Natural killer cell treated with Interleukin-12 subunit alpha and Interleukin-12 subunit beta and Interleukin-15 and Interleukin-18, amount 100 ng/mL, for 72 hours (primary cell): ENCODE measurements at places on chromosomes 5 and 9.

DNA sequence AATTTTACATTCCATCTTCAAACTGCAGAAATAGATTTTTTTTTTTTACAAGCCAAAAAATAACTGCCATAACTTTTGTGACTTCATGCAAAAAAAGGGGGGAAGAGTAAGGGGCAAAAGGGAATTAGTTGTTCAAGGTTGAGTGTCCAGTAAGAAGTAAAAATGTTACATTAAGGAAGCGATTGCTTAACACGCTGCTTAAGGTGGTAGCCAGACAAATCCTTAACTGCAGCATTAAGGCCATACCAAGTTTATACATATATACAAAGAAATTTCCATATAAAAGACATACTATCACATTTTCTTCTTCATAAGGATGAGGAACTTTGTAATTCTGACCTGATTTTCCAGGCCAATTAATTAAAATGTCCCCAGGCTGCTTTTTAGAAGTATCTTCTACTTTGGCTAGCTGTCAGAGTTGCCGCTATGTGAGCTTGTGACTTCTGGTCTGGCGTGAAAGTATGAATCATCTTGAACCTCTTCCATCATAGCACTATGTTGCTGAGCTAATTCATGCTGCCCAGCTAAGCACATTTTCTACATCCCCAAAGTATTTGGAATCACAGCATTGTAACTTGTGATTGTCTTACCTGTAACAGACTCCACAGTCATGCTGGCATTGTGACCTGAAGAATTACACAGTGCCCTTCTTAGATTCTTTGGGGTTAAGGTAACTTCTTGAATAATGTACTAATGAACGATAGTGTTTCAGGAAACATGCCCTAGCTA is 40.0 kb downstream of the G3BP1 start:
- H3K4me1 ChIP-seq, result peaks cover 11% of the 10 kb centered on the region
- no peak overlapping the region for H3K4me3 ChIP-seq
- peaks cover 35% of the 10 kb centered on the region for H3K36me3 ChIP-seq
- H3K27ac ChIP-seq, result no peak overlapping the region
- no peak for DNase-seq
- no peaks in the 10 kb centered on the region for H3K27me3 ChIP-seq

DNA sequence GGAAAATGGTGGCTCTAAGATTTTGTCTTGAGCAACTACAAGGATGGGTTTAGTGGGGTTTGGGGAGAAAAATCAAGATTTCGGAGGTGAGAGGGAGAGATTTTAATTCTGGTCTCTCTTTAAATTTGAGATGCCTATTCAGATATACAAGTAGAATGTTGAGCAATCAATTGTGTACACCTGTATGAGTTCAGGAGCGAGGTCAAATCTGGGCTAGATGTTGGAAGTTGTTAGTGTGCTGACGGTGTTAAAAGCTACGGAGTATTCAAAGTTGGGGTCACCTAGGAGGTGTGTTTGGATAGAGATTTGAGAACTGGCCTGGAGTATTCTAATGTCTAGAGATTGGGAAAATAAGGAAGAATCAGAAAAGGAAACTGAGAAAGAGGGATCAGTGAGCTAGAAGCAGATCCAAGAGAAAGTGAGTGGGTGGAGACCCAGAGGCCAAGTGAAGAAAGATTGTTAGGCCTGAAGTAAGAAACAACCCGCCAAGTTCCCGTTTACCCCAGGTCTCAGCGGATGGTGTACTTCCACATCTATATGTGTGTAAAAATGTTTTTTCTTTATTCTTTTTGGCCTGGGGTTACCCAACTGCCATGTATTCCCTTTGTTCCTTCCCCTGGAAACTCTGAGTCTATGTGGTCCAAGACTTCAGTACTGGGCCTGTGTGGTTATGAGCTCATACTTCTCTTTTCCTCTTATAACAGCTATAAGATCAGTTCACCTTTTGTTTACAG is 11.9 kb upstream of the ARHGAP26 start:
- H3K4me3 ChIP-seq, result no peak overlapping the region
- H3K36me3 ChIP-seq, result no peaks in the 10 kb centered on the region
- no peaks in the 10 kb centered on the region for H3K27me3 ChIP-seq
- H3K4me1 ChIP-seq, result peaks cover 23% of the 10 kb centered on the region

DNA sequence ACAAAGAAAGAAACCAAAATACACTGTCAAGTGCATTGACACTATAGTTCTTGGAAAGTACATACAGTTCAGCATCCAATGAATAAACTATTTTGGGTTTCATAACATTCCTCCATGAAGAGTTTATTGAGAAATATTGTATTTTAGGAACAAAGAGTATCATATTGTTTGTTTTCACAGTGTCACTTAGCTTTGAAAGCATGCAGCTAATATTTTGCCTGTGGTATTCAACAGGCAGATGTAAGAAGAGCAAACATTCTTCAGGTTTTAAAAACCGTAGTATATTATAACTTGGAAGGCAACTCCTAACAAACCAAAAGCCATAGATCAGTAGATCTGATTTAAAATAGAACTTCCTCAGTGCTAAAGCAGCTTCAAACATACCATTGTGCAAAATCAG is 4.5 kb downstream of the PRELID2 start:
- no peaks in the 10 kb centered on the region for H3K36me3 ChIP-seq
- no peak overlapping the region for H3K27ac ChIP-seq
- H3K4me3 ChIP-seq, result no peak overlapping the region

DNA sequence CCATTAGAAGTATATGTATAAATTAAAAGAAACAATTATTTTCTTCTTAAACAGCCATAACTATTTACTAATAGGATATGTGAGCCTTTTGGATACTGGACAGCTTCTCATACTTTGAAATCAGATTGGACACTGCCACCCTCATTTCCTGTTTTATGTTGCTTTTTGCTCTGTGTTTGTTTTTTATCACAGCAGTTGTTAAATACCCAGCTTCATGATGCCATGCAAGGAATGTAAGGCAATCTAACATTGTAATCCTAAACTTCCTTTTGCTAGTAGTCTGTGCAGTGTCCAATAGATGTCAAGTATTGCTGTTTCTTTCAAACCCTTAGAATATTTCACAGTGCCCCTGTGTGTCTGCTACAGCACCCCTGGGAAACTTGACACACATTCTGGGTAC is 56.2 kb downstream of the CNTLN start:
- H3K27me3 ChIP-seq, result no peaks in the 10 kb centered on the region
- no peaks in the 10 kb centered on the region for H3K4me1 ChIP-seq
- no peak overlapping the region for H3K4me3 ChIP-seq
- H3K36me3 ChIP-seq, result no peaks in the 10 kb centered on the region
- DNase-seq, result no peak
- H3K27ac ChIP-seq, result no peak overlapping the region
